NCI-H2171 (cell line): ENCODE measurements at places on chromosomes 6 and 20.

DNA sequence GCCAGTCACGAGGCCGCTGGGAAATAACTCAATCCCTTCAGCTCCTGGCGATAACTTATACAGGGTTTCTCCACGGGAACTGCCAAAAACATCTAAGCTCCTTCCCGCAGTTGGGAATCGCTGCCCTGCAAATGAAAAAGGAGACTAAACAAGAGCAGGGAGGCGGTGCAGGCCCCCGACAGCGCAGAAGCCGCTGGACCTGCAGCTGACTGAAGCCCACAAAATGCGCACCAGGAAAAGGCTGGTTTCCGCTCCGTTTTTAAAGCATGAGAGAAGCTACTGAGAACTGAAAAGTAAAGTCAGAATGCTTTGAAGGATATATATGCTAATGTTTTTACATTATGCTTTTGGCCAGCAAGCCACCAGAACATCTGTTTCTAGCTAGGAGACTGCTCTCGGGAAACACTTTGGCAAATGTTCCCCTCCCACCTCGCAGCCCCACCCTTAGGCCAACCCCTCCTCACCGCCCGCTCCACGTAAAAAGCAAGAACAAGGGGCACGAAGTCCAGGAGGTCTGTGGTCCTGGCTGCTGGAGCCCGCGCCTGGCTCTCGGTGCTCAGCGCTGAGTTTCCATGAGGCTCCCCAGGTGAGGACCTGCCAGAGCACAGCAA is 90.5 kb downstream of the SOD2 start:
- no peak for DNase-seq

GRCh38 chr6:20922743-20923142 is 388.5 kb downstream of the CDKAL1 start:
- DNase-seq: no peak

- DNase-seq: no peak
Observed at GRCh38 chr20:25676164-25676809, 20.4 kb downstream of the ZNF337 start.

GRCh38 chr6:55950071-55950814 is 74.9 kb upstream of the BMP5 start:
- DNase-seq: no peak

DNA sequence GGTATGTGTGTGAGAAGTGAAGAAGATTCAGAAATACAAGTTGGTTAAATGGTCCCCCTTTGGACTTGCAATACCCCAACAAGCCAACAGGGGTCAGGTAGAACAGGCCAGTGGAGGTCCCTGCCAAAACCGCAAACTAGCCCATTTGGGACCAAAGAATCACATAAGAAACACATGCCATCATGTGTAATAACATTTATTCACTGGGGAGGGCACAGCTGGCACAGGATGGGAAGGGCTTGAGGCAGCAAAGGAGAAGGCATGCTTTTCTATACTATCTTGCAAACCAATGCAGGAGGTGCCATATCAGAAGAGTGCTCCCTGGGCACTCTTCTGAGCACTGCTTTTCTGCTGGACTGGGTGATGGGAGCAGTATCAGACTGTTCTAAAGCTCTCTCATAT is 116.1 kb upstream of the TRAF3IP2 start:
- DNase-seq: no peak

DNA sequence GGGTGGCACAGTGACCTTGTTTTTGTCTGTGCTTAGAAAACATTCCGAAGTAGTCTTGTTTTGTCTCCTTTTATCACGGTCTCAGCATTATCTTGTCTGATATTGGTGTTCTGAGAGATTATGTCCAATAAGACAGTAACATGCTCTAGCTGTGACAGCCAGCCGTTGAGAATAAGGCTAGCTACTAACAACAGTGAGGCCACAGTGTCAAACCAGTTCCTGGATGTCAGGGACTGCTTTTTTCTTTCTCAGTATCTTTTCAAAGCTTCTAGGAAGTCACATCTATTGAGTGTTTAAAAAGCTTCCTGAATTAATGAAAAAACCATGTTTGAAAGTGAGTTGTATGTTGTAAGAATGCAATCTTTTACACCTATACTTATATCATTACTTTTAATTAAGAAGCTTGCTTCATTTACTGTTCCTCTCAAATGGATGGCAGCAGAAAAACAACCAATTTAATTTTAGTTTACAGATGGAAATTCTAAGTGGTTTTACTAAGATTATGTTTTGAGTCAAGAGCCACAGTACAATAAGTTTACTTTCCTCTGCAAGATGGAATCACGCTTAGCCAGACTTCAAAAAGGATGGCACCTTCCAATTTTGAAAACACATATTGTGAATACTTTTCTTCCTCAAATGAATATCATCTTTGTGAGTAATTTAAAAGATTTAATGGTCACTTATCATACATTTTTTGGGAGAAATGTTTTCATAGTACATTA is 53.1 kb downstream of the MAP3K7 start:
- DNase-seq: no peak

GRCh38 chr6:100962466-100962865 is 81.3 kb upstream of the ASCC3 start:
- DNase-seq: no peak

- DNase-seq: peak; percentile 61
Observed at GRCh38 chr20:1005452-1006027, 3.4 kb upstream of the RSPO4 start.

GRCh38 chr20:16222859-16223411 is 350.3 kb downstream of the KIF16B start:
- no peak for DNase-seq

DNA sequence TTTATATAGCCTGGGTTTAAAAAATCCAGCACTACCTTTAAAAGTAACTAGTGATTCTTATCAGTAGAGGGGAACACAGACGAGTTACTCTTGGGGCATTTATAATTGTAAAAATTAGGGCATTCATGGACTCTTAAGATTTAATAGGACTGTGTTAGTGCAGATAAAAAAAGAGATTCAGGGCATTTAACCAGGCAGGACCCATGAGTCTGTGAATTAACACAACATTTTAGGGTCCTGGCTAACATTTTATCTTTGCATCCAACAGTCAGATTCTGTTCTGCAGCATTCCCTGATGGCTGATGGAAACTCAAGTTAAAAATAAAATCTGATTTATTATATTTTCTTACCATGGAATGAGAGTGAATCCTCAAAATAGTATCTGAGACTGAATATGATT is 774.3 kb downstream of the PHF3 start:
- DNase-seq: no peak

GRCh38 chr6:85463621-85464259 is 13.9 kb downstream of the NT5E start:
- DNase-seq: no peak

DNA sequence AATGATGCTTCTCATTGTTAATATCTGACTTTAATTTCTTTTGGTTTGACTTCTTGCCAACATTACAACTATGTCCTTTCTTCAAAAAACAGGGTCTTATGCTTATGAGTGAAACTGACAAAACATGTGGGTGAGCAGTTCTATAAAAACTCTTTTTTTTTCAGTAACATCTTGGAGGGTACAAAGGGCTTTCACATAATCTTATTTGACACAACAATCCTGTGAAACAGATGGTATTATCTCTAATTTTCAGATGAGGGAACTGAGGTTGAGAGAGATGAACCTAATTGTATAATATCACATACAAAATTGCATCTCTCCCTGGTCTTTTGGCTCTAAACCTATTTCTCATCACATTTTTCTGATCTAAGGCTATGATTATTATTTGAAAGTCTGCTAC is 38.3 kb downstream of the MAPK14 start:
- no peak for DNase-seq

DNA sequence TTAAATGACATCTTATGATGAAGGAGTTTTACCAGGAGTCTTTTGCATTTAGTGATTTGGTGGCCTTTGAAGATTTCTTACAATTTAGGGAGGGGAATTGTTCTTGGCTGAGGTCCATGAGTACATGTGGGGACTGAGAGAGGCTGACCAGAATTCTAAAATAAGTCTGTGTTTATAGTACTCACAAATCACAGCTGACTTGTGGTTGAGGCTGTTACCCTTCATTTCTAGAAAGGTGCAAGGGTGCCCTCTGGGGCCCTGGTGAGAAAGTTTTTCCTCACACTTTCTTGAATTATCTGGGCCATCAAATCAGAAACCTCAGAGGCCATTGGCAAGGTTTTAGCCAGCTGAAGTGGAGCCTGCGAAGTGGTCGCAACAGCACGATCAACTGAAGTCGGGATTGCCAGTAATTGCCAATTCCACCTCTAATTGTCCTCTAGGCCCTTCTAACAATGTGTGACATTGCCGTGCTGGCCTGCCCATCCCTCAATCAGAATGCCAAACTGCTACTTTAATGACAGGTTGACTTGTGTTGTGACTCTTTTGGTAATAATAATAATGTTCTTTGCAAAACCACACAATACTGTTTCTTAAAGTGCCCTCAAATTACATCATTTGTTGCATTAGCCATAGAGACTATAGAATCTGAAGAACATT is 221.6 kb downstream of the OGFRL1 start:
- peak; percentile 0 for DNase-seq

DNA sequence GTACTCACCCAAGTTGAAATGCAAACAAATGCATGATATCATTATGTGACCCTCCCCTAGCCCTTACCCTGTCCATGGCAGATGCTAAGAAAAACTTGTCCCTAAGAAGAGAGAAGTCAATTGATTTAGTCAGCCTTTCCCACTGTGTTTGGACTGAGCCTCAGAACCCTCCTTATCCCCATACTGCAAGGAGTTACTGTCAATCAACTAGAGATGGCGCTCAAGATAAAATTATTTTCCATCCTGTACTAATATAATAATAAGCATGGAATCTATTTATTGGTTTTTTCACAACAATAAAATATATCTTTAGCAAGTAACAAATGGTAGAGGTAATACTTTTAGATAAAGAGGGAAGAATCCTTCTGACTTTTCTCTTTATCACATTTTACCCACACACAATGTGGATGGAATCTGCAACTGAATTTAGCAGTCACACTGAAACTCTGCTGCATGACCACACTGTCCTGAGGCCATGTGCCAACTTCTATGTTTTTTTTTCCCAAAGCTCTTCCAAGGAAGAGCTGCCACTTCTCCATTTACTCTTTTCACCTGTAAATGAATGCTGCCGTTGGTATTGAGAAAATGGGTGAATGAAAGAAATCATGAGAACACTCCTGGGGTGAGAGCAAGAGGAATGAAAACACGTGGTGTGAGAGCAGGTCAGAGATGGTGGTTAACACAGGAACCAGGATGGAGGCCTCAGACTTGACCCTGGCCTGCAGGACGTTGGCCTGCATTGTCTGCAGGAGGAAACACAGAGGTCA is 10.5 kb downstream of the NT5E start:
- DNase-seq: no peak

- no peak for DNase-seq
Observed at GRCh38 chr6:43768506-43768860, 1.5 kb upstream of the VEGFA start.
